ENCODE measurements at places on chromosomes 4 and X.
A peak's percentile ranks its signal among the peaks of the same experiment; 100 is the strongest.

DNA sequence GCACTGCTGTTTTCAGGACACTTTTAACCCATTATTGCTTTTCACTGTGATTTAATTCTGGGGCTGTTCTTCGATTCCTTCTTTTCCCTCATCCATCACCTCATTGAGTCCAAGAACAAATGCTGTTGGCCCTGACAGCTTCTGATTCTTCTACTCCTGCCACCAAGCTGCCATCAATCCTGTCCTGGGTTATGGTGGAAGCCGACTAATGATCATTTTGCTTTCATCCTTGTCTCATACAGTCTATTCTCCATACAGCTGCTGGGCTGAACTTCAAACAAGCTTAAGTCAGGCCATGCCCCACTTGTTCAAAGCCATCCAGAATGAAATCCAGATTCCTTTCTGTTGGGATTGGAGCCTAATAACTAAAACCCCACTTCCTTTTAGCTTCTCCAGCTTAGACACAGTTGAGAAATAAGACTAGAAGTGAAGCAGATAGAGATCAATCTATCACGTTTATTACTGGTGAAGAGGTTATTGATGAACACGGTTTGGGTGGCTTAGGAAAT, 161.9 kb downstream of the STK32B start:
- no peak for DNase-seq

- no peak for DNase-seq
Measured at GRCh38 chr4:738781-739280, 33.2 kb downstream of the PCGF3 start.

DNA sequence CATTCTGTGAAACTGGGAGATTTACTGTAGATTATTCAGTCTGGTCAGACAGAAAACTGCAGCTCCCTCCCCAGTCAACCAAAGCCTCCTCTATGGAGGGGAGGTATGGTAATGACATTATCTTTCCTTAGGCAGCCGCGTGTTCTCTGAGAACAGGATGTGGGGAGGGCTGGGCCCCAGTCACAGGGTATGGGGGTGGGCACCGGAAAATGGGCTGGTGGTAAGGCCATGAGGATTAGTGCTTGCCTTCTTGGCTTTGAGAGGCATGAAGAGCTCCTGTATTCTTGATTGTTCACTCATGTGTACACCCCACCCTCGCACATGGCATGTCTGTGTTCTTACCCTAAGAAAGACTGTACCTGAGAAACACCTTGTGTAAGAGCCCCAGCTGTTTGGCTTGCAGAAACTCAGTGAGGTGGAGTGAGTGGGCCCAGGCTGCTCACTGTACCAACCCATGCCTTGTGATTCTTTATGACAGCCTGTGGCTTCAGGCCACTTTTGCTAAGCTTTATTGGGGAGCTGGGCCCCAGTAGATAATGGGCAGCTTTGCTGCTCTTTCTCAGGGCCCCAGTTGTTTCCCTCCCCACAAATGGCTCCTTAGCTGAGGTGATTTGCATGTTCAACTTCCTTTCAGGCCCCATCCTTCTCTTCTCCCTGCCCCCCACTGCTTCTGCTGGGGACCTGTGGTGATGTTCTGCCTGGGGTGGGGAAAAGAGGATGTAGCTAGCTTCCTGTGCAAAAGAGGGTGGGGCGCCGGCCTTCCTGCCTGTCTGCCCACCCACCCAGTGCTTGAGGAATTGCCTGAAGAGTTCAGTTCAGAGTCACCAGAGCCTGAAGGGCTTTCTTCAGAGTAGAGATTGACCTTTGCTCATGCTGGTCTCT, 30.7 kb downstream of the MSN start:
- DNase-seq, result peak; percentile 53

DNA sequence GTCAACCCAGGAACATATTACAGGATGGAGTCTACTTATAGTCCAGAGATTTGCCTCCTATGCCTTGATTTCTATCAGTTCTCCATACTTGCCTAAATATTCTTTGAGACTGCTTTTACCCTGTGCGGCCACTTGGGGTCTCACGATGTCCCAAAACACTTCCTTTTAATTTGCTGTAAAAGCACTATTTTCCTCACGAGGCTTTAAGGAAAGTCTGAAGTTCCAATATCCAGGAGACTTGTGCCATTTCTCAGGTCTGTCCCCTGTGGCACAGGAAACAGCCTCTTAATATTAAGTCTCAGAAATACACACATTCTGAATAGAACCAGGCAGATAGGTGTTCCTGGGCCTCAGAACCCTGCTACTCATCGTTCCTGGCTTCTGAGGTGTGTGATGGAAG, 142.9 kb downstream of the TMEM164 start:
- no peak for DNase-seq

DNA sequence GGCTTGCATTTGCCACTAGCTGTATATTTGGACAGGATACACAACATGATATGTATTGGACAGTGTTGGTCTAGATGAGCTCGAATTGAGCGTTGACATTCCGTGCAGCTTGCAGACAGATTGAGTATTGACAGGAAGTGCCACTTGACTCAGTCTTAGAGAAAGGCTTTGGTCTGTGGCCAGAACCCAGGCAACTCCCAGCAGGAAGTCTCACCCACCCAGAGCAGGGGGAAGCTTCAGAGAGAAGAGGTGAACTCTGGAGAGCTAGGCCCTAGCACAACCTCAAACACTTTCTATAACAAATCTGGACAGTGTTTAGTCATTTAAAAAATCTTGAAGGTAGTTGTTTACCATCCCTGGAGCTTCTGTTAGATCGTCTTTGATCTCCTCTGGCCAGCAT, 280.5 kb downstream of the FBXW7 start:
- peak; percentile 94 for DNase-seq

DNA sequence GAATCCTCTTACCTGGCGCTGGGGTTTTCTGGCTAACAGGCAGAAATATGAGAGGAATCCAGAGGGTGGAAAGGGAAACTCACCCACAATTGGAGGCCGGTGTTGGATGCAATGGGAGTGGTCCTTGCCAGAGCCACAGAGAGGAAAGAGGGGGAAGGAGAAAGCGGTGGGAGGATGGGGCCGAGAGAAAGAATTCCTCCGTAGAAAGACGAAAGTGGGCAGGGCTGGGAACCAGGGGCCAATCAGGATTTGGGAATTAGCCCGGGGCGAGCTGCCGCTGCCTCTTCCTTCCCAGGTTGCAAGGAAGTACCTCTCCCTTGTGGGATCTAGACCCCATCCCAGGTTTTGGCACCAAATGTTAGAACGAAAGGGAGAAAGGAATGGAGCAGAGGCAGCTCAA, 83.1 kb upstream of the SPIN4 start:
- no peak for DNase-seq

DNA sequence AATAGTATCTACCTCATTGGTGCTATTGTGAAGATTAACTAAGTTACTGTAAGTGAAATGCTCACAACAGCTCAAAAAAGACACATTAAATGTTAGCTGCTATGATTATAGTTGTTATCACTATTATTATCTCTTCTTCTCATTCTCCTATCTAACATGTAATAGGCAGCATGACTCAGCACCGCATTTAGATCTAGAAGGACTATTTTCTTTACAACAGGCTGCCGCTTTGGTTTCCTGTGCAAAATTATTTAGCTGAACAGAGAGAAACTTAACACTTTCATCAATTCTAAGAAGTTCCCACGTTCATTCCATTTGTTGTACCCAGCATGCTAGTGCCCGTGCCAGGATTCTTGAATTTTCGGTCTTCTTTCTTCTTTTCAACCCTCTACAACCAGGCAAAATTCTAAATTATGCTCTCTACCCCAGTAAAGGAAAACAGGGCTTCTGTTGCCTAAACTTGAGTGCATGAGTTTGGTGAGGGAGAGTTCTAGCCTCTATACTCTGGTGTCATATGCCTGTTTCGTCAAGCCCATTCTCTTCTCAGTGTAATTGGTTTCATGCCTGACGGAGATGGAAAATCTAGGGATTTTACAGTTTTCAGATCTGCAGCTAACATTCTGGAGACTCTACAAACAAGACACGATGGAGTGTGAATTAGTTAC, 378.9 kb downstream of the PPP1R2C start:
- DNase-seq, result no peak

- no peak for DNase-seq
Measured at GRCh38 chr4:53537606-53538005, 53.7 kb downstream of the LNX1 start.

- no peak for DNase-seq
Measured at GRCh38 chrX:106177106-106177981, 9.2 kb downstream of the PWWP3B start.

DNA sequence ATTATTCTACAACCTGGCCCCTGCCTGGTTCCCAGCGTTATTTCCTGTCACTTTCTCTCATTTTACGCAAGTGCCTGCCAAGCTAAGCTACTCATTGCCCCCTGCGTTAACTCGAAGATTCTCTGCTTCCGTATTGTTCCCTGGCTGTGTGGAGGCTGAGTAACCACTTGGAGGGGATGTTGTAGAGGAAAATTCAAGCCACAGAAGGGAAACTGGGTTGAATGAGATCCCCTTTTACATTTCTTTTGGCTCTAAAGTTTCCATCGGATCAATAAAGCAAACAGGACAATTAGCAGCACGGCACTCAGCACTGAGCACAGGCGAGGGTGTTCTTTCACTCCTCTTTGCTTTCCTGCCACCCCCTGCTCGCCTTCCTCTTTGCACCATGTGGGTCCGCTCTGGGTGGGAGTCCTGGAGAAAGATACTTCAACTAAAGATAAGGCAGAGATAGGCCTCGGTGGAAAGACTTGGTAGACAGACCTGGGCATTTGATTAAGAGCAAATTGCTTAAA, 4.2 kb upstream of the TMSB4X start:
- DNase-seq, result peak; percentile 78

- no peak for DNase-seq
Measured at GRCh38 chrX:34849371-34849770, 93.2 kb upstream of the FAM47B start.

DNA sequence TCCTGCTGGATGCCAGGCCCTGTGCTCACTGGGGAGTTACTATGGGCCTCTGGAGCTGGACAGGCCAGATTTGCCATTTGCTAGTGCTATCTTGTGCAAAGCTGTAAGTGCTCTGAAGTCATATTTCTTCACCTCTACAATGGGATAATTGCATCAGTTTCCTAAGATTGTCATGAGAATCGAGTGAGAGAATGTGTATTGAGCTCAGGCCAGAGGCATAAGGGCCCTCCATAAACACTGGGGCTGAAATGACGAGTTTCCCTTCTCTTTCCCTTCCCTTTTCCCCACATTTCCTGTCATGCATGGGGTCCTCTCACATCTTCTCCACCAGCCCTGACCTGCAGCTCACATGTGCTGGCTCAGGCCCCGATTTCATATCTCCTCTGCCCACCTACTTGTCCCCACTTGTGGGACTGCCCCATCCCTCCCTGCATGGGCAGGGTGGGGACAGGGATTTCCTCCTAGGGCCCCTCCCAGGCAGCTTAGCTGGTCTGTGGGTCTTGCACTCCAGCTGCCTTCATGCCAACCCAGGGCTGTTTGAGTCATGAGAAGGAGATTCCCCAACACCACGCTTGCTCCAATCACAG, 358.8 kb downstream of the MID1IP1 start:
- DNase-seq, result no peak

- no peak for DNase-seq
Measured at GRCh38 chr4:19924761-19925160, 326.9 kb upstream of the SLIT2 start.

DNA sequence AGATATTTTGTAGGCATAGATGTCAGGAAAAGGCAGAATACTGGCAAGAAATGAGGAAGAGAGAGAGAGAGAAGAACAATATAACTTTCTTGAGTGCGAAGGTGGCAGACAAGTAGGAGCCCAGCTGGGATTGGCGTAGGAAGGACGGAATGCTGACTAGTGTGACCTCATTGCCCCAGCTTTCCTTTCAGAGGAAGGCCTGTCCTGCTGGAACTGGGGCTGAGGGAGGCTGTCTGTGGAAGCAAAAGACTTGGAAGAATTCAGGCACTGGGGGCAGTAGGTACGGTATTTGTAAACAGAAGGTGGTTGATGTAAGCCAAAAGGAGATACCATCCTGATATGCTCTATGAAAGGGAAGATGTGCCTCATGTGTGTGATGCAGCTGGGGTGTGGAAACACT, 818.4 kb downstream of the ADGRL3 start:
- no peak for DNase-seq

DNA sequence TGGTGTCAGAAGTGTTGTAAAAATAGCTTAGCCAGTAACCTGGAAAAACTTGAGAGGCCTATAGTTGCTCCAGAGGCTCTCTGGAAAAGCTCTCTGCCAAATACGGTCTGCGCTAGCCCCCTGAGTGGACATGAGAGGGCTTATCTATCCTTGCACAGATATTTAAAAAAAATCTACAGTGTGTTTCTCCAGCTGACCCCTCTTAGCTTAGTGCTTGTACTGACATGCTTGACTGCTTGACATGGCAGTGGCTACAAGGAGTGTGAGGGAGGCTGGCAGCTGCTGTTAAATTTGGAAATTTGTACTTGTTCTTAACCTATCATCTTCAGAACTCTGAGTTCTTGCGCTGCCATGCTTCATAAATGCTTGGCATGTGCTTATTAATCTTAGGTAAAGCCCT, 229.2 kb downstream of the RBMX2 start:
- DNase-seq, result no peak

DNA sequence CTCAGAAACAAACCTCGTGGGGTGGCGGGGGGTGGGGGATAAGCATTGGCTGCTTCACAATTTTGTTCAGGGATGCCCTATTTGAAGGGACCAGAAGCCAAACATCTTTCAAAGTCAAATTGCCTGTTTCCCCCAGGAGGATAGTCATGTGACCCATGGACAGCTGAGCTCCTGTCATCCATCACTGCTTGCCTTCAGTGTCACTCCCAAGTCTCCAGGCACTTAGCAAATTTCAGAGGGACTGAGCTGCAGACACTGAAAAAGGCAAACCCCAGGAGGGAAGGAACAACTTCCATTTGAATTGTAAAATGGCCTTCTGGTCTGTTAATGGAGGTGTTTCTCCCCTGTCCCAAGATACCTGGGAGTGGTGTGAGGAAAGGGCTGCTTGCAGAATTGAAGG, 73.4 kb downstream of the FRMPD3 start:
- no peak for DNase-seq

- no peak for DNase-seq
Measured at GRCh38 chrX:34299451-34299967, 167.4 kb upstream of the FAM47A start.

- no peak for DNase-seq
Measured at GRCh38 chr4:112023402-112023950, 121.8 kb upstream of the FAM241A start.

All from T-helper 1 cell (primary cell).